ENCODE measurements at places on chromosomes 16 and 17.

GRCh38 chr17:36546418-36547093 lies 1.8 kb downstream of the GGNBP2 start:
- DNase-seq = no peak

- DNase-seq = no peak
Observed at GRCh38 chr16:2469399-2470233, 1.5 kb upstream of the NTN3 start.

DNA sequence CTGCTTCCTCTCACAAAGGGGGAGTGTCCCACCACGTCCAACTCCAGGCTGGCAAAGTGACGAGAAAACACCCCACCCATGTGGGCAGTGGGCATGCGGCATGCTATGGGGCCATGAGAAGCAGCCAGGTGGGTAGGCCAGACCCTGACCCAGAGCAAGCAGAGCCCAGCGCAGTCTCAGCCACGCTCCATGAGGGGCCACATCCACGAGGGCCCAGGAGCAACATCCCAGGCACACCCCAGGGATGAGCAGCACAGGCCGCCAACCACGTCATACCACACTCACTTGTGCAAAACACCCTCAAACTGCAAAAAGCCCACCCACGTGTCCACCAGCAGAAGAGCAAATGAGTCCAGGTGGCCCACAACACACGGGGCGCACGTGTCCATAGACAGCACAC lies 117.0 kb downstream of the ZNF778 start:
- DNase-seq = no peak

DNA sequence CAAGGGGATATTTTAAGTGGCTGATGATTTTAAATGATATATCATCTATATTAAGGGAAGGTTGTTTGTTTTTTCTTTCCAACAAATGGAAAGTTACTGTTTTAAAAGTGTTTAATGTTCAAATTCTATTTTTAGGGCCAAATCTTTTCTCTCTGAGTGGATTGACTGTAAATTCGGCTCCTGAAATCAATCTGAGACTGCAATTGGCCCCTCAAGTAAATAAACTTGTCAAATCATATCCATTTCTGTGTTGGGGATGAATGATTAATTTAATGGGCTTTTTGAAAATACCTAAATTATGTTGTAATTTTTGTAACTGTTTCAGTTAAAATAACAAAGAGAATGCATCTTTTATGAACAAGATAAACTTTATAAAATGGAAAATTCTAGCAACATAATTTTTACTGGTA lies 2.6 kb downstream of the HS3ST3A1 start:
- DNase-seq = no peak

DNA sequence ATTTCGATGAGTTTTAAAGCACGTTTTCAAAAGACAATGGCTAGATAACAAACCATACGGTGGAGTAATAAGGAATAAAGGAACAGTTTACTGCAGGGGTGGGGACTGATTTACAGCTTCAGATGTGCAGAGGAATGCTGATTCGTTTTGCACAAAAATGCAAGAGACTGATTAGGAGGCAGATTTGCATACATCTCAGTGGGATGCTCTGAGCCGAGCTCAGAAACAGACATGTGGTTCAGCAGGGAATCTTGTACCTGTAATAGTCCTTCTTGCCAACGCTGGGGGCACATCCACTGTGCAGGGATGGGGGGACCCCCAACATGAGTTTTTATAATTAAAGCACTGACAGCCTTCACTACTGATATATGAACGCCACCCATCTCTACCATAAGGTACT lies 308.0 kb downstream of the GRIN2A start:
- DNase-seq = no peak

DNA sequence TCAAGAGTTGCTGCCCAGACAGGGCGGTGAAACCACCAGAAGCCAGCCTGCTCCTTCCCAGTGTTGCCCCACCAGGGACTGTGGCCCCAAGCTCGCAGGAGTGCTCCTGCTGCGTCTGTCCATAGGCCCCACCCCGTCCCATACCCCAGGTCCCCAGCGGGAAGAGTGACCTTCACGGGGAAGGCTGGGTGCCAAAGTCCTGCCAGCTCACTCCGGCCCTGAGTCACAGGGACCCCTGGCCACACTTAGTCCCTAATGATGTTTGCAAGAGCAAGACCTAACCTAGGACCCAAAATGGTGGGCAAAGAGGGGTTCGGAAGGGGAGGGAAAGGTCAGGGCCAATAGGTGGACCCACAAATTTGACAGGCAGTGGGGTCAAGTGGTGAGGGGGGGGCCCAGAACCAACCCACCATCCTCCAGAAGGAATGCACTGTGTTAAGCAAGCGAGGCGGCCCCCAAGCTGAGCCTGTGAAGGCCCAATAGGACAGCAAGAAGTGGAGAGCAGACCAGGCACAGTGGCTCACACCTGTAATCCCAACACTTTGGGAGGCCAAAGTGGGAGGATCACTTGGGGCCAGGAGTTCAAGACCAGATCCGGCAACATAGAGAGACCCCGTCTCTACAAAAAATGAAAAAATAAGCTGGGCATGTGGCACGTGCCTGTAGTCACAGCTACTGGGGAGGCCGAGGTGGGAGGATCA lies 3.3 kb downstream of the DOK4 start:
- DNase-seq = no peak

DNA sequence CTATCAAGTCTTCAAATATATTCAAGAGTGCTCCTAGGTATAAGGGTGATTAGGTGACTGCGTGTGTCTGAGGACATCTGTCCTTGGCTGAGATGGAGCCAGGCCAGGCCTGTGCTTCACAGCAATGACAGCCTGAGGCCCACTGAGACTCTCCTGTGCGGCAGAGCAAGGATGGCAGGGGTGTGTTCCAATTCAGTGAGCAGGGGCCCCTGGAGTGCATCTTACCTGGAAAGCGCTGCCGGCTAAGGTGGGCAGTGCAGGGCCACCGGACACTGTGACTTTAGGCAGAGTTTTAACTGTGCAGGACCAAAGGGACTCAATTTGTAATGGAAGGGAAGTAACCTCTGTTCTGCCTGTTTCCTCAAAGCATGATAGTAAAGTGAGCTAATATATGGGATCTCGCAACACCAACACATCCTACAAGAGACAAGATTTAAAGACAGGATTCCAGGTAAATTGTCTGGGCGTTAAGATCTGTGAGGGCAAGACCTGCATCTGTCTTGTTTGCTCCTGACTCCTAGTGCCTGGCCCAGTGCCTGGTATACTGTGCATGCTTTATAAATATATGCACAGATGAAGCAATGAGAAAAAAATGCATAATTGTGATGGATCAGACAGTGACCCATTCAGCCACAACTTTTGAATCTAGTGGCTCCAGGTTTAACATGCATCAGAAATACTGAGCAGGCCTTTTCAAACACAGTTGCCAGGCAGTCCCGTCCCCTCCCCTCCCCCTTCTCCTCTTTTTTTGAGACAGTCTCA lies 86.7 kb downstream of the MRC2 start:
- no peak for DNase-seq

DNA sequence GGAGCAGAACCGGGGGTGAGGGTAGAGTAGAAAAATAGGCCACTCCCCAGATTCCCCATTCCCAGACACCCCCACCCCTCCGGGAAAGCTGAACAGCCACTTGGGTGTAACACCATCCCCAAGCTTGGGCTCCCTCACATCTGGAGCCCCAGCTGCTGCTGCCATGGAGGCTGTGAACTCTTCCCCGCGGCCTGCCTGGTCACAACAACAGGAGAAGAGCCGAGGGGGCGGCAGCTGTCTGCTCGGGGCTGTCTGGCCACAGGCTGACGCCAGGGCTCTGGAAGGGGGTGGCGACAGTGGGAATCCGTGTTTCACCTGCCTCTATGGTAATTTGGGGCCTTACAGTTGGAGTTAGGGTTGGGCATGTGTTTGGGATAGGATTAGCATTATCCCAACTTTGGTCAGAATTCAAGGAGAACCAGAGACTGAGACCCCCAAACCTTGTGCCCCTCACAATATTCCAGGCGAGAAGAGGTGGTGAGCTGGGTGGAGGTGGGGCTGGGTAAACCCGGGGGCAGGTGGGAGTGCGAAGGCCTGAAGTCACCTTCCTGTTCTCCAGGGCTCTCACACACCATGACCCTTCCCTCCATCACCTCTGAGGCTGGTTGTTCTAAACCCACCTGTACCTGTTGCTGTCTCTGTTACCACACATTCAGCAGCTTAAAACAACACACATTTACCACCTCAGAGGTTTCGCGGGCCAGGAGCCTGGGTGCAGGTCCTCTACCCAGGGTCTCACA lies 29.7 kb upstream of the NXPH3 start:
- DNase-seq = no peak

DNA sequence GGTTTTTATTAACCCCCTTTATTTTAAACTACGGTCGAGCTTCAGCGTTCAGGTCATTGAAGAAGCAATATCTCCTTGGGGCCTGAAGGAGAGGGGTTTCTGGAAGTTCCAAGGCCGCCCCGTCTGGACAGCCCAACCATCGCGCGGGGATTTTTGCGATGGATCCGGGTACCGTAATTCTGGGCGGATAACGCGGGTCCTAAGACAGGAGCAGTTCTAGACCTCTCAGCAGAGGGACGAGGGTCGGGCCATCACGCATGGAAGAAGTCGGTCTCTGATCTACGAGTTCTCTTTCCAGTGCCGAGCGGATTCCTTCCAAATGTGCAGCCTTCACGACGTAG lies 3.6 kb downstream of the BORCS6 start:
- DNase-seq = no peak

DNA sequence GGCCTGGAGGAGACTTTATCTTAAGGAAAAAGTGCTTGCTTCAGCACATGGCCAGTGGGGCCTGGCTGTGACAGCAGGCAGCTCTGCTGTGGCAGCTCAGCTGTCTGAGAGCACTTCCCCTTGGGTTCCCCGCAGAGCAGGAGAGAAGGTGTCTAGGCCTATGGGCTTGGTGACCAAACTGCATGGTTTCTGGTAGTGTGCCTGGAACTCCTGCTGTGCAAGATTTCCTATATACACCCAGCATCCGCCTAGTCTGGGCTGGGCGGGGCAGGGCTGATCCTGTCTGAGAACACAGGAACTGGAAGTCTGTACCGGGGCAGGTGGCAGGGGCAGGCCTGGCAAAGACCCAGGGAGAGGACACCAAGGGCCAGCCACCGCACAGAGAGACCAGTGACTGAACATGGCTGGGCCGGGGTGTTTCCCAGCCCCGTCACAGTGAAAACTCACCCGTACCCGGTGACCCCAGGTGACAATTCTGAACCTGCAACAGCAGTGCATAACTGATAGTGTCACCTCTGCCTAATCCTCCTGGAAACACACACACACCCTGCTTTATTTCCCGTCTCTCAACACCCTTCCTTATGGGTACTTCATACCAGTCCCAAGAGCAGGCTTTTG lies 39.3 kb downstream of the CHD9 start:
- DNase-seq = no peak

GRCh38 chr16:13808102-13808501 lies 111.9 kb upstream of the ERCC4 start:
- DNase-seq = no peak

DNA sequence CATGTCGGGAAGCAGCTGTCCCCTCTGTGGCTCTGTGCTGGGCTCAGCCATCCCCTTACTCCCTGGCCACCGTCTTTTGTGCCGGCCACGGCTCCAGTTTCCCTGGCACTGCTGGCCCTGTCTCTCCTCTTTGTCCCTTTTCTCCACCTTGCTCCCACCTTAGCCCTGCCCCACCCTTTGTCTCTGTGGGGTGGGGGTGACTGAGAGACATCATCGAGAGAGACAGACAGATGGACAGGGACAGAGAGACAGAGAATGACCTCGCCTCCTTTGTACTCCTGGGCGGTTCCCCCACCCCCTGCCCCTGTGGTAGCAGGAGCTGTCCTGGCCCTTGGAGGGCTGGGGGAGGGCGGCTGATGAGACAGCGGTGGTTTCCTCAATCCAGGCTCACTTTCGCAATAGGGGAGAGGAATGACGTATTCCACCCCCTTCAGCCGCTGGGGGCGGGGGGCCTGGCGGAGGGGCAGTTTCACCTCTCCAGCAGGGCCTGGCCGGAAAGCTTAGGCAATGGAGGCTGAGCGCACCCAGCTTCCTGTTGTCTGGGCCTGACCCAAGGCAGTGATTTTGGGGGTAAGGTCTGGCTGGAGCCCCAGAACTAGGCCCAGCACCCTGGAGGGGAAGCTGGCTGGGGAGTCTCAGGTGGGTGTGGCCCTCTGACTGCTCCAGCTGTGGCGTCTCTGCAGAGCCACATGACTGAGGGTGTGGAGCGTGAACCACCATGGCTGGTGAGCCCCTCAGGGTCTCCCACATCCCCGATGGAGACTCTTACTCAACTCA lies 7.3 kb downstream of the FMNL1 start:
- DNase-seq = peak; percentile 57

DNA sequence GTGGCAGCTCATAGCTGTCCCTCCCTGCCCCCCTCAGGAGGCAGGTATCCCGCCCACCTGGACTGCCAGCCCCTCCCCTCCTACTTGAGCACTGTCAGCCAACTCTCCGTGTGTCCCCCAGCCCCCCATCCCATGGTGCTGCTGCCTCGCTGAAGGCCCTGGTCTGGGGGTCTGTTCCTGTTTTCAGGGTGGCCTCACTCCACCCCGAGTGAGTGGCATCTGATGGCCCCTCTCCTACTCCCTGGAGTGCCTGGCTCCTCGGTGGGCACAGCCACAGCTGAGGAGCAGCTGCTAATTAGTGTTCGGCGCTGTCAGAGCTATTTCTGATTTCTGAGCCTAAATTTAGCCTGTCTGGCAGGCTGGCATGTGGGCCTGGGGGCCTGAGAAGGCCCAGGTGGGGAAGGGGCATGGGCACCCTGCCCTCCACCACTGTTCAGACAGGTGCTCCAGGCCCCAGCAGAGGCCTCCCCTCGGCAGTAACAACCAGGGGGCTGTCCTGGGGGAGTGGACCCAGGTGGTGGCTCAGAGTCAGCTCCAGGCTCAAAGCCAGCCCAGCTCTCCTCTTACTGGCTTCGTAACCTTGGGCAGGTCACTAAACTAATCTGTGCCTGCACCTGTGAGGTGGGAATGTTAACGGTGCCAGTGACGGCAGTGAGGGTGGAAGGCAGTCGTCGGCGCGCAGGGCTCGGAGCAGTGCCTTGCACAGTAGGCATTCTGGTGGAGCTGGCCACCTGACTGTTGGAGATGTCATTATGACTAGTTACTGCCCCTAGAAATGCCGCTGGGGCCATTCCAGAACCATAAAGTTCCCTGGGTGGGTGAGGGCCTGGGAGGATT lies 6.5 kb downstream of the FMNL1 start:
- DNase-seq = no peak

- DNase-seq = no peak
Observed at GRCh38 chr16:64162613-64163375, 959.1 kb downstream of the CDH11 start.

GRCh38 chr17:62030264-62030663 lies 34.8 kb downstream of the MED13 start:
- DNase-seq = no peak

- DNase-seq = no peak
Observed at GRCh38 chr16:73047536-73048291, at the start of gene ZFHX3. TSS of gene ZFHX3 (minus strand) at chr16:73048128. CDS start at chr16:72960145, 87,983 bp downstream.

- no peak for DNase-seq
Observed at GRCh38 chr17:80474231-80474960, 2.0 kb downstream of the NPTX1 start.

- DNase-seq = no peak
Observed at GRCh38 chr17:37359682-37360188, 16.1 kb upstream of the C17orf78 start.

GRCh38 chr17:28466001-28466400 lies 7.4 kb upstream of the SLC13A2 start:
- no peak for DNase-seq
